ENCODE measurements at places on chromosomes 7 and 10.

DNA sequence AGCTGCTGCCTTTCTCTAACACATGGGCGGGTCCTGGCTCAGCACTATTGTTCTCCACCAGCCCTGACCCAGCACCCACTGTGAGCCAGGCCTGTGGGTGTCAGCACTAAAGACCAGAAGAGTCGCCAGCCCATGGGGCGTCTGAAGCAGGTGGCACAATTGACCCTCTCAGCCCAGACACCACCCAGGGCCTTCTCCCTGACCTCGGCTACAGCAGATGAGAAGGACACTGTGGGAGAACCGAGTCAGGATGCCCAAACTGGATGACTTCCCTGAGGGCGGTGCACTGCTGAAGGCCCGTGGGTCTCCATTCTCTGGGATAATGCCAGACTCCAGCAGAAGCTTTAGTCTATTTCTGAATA is 97.0 kb downstream of the MKI67 start:
- no peak for DNase-seq

DNA sequence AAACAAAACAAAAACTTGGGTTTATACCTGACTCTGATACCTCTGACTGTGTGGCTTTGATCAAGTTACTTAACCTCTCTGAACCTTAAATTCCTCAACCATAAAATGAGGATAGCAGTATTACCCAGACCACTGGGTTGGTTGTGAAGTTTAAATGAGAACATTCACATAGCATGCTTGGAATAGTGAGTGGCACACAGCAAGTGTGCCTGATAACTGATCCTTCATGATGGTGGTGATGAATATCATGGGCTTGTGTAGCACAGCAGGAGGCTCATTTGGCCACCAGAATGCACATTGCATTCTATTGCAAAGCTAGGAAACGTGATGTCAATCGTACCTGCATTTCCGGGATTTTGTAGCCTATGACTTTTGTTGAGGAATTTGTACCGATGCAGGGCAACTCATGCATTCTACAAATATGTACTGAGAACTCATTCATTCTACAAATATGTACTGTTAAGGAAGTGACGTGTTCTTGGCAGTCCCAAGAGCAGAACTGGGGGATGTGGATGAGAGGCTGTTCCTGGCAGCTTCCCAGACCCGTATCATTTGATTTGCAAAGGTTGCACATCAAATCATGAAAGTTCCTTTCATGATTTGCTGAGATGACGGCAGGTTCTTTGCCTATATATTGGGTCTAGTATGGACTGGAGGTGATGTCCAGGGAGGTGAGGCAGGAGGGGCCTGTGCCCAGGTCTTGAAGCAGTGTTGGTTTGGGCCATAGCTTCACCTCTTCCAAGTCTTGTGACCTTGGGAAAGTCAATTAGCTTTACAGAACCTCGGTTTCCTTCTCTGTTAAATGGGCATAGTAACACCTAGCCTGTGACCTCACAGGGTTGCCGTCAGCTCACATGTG is 94.6 kb upstream of the SMNDC1 start:
- DNase-seq: peak; percentile 99

- no peak for DNase-seq
Observed at GRCh38 chr10:24027107-24027506, 181.8 kb upstream of the KIAA1217 start.

DNA sequence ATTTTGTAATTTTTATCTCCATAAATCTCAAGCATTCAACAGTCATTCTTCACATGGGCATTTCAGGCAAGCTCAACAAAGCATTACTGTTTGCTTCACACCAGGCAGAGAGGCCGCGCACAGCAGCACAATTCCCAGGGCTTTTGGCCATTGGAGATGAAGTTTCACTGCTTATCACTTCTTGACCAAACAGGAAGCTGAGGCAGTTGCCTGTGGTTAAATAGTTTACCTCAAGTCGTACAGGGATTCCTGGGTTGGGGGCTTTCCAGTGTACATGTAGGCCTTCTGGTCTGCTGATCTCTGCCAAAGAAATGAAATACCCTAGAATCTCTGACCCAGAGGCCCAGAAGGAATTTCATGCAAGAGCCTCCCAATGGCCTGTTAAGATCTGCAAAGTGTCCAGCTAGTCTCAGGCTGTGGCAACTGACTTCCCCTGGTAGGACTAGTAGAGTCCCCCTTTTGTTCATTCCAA is 11.2 kb upstream of the PRDX3 start:
- no peak for DNase-seq

GRCh38 chr10:43479275-43479674 is 42.4 kb downstream of the ZNF487 start:
- DNase-seq: no peak

Measured in kidney capillary endothelial cell (primary cell).